ENCODE measurements at places on chromosomes 2 and 18.

GRCh38 chr18:78074400-78075020 lies 824.9 kb downstream of the GALR1 start:
- no peak for DNase-seq

DNA sequence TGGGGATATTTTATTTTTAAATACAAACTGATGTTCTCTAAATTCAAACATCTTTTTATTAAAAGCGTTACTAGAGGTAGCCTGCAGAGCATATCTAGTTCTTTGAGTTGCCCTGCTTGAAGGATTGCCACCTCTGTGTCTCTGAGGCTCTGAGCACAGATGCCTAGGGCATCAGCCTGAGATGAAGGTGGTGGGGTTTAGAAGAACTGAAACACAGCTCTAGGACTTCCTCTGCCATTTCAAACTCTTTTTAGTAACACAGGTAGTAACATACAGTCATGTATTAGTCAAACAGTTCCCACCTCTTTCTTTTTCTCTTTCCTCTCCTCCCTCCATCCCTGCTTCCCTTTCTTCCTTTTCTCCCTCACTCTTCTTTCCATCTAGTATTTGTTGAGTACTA lies 57.6 kb downstream of the TTC21B start:
- no peak for DNase-seq

DNA sequence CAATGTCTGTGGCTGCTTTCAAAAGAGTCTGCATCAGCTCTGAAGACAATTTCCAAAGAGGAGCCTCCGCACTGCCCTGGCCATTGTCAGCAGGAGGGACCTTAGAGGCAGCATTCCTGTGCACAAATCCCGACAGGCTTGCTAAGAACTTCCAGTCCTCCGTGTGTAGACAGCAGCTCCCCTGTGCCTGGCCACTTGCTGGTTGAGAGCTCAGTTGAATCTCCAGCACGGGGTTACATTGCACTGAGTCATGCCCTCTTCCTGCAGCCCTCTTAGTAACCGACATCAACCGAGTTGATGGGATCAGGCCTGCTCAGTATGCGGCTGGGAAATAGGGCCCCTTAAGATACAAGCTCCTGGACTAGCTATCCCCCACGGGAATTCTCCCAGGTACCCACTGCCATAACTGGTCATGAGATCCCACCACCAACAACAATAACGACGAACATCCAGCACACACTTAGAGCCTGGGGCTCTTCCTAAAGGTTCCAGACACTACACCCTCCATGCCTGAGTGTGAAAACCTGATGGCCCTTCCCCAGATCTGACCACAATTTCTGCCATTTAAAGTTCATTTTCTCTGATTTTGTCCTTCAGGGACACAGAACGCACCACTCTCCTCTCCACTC lies 12.0 kb downstream of the ATP6V1B1 start:
- DNase-seq, result peak; percentile 34

DNA sequence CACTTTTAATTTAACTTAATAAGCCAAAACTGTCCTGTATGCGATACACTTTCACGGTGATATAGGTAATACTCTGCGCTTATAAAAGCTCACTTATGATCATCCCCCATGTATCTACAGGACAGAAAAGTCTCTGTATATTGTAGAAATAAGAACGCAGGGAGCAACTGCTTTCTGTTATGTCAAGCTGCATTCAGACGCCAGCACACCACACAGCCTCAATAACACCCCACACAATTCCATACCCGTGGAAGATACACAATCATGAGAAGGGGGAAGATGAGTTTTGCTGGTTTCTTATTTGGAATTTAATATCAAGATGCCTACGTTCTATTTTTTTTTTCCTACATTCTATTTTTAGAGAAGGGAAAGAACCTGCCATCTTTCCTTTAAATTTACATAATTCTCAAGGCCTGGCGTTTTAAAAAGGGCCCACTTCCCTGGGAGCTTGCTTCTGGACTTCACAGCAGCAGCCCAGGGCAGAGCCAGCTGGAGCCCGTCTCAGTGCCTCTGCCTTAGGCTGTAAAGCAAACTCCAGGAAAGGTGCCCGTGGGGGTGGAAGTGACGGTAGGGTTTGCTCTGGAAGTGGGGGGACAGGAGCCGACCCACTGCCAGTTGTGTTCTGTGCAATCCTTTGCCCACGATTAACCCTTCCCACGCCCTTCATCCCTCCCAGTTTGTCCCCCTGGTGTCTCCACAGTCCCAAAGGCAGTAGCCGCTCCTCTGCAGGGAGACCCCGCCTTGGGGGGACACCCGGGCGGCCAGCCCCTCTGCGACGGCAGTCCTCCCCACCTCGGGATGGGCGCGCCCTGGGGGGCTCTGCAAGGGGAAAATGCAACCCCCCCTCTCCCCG lies 5.3 kb downstream of the PTGR3 start:
- DNase-seq, result no peak

GRCh38 chr18:76064998-76065397 lies 430.0 kb downstream of the ZNF516 start:
- no peak for DNase-seq

GRCh38 chr2:137770166-137770565 lies 194.1 kb upstream of the HNMT start:
- DNase-seq, result no peak

DNA sequence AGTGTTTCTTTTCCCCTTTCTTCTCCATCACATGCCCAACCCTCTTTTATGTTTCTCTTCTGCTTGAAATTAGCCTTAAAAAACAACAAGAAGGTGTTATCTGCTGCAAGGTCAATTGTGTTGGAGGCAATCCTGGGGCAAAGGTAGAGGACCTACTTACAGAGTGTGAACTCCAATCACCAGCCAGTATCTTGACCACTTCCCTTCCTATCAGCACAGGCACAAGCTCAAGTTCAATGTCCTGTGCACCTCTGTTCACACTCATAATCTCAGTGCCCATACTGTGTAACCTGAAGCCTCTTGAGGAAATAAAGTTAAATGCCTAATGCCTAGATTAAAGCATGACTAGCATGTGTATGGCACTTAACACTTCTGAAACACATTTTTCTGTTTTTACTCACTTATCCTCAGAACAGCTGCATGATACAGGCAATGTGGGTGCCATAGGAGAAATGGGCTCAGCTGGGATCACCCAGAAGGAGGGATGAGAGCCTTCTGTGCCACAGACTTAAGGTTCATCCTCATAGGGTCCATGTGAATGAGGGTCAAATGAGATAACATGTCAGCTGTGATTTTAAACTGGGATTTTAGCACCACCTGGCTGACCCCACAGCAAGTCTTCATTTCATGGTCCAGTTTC lies 701.5 kb downstream of the BCL11A start:
- DNase-seq, result no peak

GRCh38 chr18:56302156-56302555 lies 336.2 kb downstream of the TXNL1 start:
- DNase-seq, result no peak

- no peak for DNase-seq
Observed at GRCh38 chr2:234594715-234595114, 97.8 kb upstream of the ARL4C start.

- peak; percentile 46 for DNase-seq
Observed at GRCh38 chr2:86764661-86765309, 25.9 kb downstream of the CD8A start.

- no peak for DNase-seq
Observed at GRCh38 chr2:46381871-46382270, 84.7 kb downstream of the EPAS1 start.

GRCh38 chr2:122856696-122857095 lies 1101.2 kb downstream of the TSN start:
- no peak for DNase-seq

DNA sequence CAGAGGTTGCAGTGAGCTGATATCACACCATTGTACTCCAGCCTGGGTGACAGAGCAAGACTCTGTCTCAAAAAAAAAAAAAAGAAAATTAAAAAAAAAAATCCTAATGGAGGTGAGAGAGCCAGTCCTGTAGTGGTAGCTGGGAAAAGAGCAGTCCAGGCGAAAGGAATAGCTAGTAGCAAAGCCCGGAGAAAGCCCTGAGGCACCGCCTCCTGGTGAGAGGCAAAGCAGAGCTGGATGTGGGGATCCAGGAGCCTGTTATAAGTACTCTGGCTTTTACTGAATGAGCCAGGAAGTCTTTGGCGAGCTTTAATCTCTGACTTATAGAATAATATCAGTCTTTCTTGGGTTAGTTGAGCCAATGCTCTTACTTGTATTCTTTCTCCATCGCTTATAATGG lies 6.6 kb upstream of the KLHL23 start:
- no peak for DNase-seq

- DNase-seq, result no peak
Observed at GRCh38 chr2:78506301-78506700, 519.2 kb upstream of the REG3G start.
